ENCODE measurements at places on chromosomes 13 and 19.

GRCh38 chr13:29527511-29527910 is 68.0 kb downstream of the SLC7A1 start:
- no peak for DNase-seq
- no peaks in the 10 kb centered on the region for H3K27me3 ChIP-seq
- H3K36me3 ChIP-seq = no peaks in the 10 kb centered on the region
- H3K4me1 ChIP-seq = no peaks in the 10 kb centered on the region
- no peak overlapping the region for H3K4me3 ChIP-seq
- no peak overlapping the region for H3K27ac ChIP-seq

DNA sequence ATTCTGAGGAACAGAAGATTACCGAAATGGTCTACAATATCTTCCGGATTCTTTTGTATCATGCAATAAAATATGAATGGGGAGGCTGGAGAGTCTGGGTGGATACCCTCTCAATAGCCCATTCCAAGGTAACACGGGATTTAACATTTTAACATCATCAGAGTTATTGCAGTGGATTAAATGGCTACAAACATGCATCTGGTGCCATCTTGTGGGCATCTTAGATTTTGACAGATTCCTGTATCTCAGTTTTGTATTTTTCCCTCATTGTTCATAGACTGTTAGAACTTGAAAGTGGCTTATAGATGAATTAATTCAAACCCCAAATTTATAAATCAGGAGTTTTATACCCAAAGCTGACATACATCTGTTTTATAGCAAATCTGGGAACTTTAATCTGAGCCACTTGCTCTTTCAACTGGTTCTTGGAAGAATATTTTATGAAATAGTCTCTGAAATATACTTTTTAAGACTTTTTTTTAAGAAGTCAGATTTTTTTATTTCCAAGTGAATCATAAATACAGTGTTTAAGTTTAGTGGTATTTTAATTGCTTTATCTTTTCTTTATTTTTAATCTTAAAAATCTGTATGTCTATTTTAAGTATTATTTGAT is 215.2 kb downstream of the NBEA start:
- no peaks in the 10 kb centered on the region for H3K36me3 ChIP-seq
- peak; percentile 25 for DNase-seq
- H3K4me3 ChIP-seq = no peak overlapping the region
- no peak overlapping the region for H3K27ac ChIP-seq

DNA sequence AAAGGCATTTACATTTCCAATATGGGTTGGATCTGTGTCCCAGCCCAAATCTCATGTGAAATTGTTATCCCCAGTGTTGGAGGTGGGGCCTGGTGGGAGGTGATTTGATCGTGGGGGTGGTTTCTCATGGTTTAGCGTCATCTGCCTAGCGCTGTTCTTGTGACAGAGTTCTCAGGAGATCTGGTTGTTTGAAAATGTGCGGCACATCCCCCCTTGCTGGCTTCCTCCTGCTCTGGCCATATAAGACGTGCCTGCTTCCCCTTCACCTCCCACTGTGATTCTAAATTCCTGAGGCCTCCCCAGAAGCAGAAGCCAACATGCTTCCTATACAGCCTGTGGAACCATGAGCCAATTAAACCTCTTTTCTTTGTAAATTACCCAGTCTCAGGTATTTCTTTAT is 126.2 kb upstream of the FNDC3A start:
- H3K27me3 ChIP-seq = no peaks in the 10 kb centered on the region
- no peak overlapping the region for H3K27ac ChIP-seq
- H3K4me1 ChIP-seq = no peaks in the 10 kb centered on the region
- DNase-seq = no peak

DNA sequence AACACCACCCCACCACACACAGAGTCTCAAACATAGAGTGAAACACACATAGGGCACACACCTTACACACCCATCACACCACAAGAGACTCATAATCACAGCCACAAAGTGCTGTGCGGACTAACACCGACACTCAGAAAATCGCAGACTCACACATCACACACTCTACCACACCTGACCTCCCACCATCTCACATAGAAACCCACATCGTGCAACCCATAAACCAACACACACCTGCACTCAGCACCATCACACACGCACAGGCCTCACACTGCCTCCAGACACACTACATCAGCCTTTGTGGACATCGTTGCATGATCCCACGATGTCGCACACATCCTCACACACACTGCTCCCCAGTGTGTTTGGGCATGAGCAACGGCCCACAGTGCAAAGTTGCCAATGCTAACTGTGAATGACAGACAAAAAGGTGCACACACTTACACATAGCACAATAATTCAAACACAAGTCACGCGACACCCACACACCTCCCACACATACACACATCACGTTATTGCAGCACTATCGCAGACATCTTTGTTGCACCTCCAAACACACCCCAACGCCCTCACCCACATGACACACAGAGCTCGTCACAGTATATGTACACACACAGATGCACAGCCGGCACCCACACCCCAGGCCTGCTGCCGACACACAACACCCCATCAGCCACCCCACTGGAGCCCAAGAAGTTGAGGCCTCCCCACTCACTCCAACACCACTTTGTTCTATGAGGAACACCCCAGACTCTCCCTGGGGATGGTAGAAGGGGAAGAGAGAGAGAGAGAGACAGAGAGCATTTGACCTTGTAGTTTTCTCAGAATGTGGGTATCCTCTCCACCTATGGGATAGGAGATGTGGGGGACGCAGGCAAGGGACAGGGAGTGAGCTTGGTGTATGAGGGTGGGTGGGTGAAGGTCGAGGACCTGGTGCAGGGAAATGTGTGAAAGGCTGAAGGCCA is 1.2 kb upstream of the ATP1A3 start:
- H3K36me3 ChIP-seq = no peaks in the 10 kb centered on the region
- H3K4me1 ChIP-seq = no peaks in the 10 kb centered on the region
- no peak overlapping the region for H3K4me3 ChIP-seq
- no peak for DNase-seq

DNA sequence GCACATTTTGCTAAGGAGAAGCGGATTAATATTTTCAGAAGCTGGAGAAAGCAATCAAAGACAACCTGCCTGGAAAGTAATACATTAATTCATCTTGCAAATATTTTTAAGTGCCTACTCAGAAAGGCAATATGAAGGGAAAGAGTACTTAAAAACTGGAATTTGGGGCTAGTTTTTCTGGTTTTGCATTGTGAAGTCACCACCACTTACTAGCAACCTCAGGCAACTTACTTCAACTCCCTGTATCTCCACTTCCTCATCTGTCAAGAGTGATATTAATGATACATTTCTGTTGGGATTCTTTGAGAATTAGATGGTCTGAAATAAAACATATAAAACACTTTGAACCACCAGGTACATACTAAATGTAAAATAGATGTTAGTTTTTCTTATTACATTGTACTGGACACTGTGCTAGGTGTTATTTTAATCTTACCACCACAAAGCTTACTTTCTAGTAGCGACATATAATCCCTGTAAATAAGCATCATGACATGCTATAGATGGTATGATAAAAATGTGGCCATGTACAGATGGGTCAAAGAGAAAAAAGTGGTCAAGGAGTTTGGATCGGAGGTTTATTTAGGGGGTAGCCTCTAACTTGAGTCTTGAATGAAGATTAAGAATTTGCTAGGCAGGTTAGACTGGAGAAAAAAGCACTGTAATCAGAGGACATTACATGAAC is 101.2 kb downstream of the SPRY2 start:
- H3K27me3 ChIP-seq = no peaks in the 10 kb centered on the region
- H3K4me1 ChIP-seq = no peaks in the 10 kb centered on the region
- H3K27ac ChIP-seq = no peak overlapping the region
- H3K36me3 ChIP-seq = no peaks in the 10 kb centered on the region
- DNase-seq = no peak

DNA sequence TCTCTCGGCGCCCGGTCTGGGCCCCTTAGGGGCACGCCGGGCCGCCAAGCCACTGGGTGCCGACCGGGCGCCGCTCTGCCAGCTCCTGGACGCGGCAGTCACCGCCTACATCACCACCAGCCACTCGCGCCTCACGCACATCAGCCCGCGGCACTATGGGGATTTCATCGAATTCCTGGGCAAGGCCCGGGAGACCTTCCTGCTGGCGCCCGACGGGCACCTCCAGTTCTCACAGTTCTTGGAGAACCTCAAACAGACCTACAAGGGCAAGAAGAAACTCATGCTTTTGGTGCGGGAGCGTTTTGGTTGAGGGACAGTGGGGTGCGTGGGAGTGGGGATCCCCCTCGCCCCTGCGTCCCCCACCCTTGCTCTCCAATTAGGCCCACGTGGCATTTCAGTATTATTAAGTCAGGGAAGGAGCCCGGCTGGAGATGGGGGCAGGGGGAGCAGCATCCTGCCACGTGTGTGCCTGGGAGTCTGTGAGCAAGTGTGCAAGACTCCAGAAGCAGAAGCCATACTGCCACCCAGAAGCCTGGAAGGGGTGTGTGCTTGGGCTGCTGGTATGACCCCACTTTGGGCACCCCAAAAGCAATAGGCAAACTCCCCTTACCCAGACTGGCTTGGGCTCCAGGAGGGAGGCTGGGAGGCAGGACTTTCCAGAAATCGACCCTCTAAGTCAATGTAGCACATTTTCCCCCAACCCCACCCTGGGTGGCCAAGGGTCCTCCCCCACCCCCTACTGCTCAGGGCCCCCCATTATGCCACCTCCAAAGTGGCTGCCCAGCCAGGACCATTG is 35.7 kb downstream of the ZSWIM4 start:
- no peaks in the 10 kb centered on the region for H3K36me3 ChIP-seq
- H3K4me3 ChIP-seq = no peak overlapping the region
- peaks cover 18% of the 10 kb centered on the region for H3K4me1 ChIP-seq
- no peak overlapping the region for H3K27ac ChIP-seq
- no peaks in the 10 kb centered on the region for H3K27me3 ChIP-seq

DNA sequence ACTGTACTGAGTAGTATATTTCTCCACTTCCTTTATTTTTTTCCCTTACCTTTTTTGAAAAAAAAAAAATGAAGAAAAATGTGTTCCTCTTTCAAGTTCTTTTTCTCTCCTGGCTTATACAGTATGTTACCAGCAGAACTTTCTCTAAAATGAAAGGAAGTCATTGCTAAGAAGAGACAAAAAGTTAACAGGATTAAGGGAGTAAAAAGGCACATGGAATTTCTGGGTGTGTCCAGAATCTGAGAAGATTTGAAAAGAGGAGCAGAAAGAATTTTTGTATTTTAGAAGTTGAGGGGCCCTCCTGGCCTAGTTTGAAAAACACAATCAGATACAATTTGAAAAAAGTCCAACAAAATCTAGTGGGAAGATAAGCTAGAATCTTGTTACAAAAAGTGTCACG is 21.0 kb upstream of the TRIM13 start:
- H3K27ac ChIP-seq = no peak overlapping the region
- no peaks in the 10 kb centered on the region for H3K4me1 ChIP-seq
- H3K4me3 ChIP-seq = no peak overlapping the region
- no peaks in the 10 kb centered on the region for H3K27me3 ChIP-seq
- no peak for DNase-seq

GRCh38 chr13:32200741-32201140 is 114.4 kb downstream of the ZAR1L start:
- DNase-seq = no peak
- no peak overlapping the region for H3K27ac ChIP-seq
- H3K27me3 ChIP-seq = no peaks in the 10 kb centered on the region
- H3K4me3 ChIP-seq = no peak overlapping the region
- H3K4me1 ChIP-seq = peaks cover 2% of the 10 kb centered on the region

DNA sequence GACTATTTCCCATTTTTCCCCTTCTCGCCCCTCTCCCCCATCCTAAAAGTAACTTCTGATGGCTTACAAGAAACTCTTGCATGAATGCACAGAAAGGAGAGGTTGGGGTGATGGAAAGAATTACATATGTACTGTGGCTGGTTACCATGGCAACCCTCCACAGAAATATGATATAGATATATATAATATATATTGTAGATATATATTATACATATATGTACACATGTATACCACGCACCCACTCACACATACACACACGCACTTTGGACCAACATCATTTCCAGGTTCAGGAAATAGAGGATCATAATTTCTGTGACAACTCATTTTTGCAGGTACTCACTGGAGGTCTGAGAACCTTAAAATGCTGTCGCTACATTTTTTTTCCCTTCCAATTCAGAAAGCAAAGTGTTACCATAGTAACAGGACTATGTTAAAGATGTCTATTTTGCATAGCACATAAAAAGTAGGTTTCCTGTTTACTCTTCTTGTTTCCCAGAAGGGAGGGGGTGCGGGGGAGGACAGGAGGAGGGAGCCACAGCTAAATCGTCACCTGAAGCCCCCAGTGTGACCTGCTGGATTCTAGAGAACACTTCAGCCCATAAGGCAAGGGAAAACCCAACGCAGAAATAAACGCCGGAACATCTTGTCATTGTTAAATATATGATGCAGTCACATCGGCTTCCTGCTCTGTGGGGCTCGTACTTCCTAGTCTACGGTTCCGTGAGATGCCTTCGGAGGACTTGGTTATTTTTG is 44.7 kb downstream of the EFNB2 start:
- no peaks in the 10 kb centered on the region for H3K27me3 ChIP-seq
- H3K27ac ChIP-seq = peak overlapping the region; percentile 74
- no peak overlapping the region for H3K4me3 ChIP-seq
